ENCODE measurements at places on chromosomes 4 and X. TPM values are rescaled to one million over a fixed set of nuclear protein-coding genes. Genes with fewer than 3 reads are reported as not detected.
A peak's percentile ranks its signal among the peaks of the same experiment; 100 is the strongest.

DNA sequence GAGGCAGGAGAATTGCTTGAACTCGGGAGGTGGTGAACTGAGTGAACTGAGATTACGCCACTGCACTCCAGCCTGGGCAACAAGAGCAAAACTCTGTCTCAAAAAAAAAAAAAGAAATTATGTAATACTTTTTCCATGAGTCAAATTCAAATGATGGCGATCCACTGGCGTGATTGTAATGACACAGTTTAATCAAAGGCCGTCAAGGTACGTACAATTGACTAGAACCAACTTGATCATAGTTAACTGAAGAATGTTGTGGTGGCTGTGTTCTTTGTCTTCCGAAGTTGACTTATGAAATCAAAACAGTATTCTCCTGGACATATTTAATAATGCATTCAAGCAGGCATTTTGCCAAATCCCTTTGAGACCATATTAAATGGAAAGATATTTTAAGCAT is 318.6 kb upstream of the FAT1 start:
- no peak for DNase-seq

The NIPAL1 gene
- 0.42 TPM for total RNA-seq

The ARHGAP24 gene
- 29.6 TPM for total RNA-seq

- no peak for DNase-seq
Observed at GRCh38 chr4:1376841-1377605, 29.2 kb downstream of the NKX1-1 start.

DNA sequence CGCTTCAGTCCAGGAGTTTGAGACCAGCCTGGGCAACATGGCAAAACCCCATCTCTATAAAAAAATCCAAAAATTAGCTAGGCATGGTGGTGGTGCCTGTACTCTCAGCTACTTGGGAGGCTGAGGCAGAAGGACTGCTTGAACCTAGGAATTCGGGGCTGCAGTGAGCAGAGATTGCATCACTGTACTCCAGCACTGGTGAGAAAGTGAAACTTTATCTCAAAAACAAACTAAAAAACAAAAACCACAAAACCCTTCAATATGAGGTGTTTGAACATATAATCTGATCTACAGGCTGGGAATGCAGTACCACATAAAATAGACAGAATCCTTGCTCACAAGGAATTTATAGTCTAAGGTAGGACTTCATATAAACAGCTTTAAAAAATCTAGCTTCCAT is 103.9 kb downstream of the PDS5A start:
- no peak for DNase-seq

- no peak for DNase-seq
Observed at GRCh38 chrX:134794692-134795091, 136.4 kb upstream of the PLAC1 start.

The ENPEP gene
- 0.94 TPM for total RNA-seq

DNA sequence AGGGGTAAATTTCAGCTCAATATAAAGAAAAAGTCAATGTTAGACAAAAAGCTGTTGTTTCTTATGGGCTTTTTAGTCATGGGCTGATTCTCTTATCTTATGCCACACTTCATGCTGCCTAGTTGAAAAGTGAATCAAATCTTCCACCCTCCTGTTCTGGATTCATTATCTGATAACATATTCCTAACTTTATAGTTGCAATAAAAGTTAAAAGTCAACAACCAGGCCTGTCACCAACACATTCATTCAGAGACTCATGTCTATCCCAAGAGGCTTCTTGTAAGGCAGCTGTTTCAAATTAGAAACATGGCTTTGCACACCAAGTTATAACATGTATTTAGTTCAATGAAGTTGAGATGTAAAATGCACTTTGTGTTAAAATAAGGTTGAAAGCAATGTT is 243.8 kb downstream of the ADAMTS3 start:
- no peak for DNase-seq

The SMR3B gene
- not detected for total RNA-seq

DNA sequence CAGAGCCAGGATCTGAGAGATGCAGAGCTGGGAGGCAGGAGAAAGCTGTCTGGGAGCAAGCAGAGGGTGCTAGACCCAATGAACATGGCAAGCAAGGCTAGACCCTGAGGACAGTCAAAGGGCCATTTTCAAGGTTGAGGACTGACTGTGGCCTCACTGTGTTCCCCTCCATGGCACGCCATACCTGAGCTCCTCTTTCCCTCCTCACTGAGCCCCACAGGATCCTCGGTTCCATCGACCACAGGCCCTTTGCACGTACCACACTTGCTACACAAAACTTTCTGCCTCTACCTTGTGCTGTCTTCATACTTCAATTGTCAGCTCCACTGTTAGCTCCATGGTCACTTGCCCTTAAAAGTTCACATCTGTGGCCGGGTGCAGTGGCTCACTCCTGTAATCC is 45.5 kb upstream of the CD99 start:
- DNase-seq: peak; percentile 64
